H7 (cell line): ENCODE measurements at places on chromosomes 2 and 18.

DNA sequence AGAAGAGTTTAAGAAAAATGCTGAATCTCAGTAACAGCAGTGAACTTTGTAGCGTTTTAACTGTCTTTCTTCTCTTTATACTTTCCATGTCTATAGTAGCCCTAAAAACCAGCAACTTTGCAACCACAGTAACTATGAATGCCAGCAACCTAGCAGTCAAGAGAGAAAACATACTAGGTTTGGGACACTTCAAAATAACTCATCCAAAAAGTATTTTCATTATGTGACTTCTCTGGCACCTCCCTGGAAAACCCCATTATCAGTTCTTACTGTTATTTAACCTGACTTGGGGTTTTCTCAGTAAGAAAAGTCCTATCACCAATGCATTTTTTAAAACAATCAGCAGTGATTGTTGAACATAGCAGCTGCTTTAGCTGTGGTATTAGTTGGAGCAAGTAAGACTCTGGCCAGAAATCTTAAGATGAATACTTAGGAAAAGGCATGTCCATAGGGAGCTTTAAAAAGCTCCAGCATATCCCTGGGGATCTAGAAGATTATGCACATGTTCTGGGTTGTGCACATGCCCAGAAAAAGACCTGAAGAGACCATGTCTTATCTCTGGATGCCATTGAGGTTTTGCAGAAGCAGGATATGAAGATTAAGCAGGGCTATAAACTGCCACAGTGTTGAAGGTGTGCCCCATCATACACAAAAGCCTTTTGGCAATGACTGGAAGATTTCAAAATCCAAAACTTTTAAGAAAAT, 411.3 kb downstream of the CMPK2 start:
- no peak for DNase-seq

GRCh38 chr2:168730344-168730743, 72.1 kb upstream of the NOSTRIN start:
- peak; percentile 6 for DNase-seq

GRCh38 chr2:43412114-43412753, 183.6 kb downstream of the THADA start:
- no peak for DNase-seq

GRCh38 chr2:150585221-150585971, 97.9 kb upstream of the RND3 start:
- DNase-seq = no peak

GRCh38 chr18:45658756-45659155, 43.5 kb downstream of the SLC14A2 start:
- DNase-seq = no peak

DNA sequence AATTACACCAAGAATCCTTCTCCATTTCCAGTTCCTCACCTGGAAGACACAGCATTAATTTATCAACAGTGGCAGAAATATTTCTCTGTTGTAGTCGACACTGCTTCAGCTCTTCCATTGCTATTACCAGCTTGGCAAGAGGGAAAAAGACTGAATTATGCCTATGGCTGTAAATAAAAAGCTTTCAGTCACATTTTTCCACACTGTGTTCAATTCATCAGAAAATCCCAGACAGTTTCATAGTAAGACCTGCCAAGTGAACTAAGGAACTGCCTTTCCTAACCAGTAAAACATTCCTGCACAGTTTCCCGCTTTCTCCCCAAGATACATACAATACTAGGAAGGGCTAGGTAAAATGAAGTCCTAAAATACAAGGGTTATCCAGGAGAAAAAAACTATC, 94.7 kb downstream of the EXOC6B start:
- no peak for DNase-seq

- no peak for DNase-seq
Observed at GRCh38 chr2:9799011-9799596, 44.2 kb upstream of the TAF1B start.

GRCh38 chr2:128421286-128421685, 102.6 kb upstream of the HS6ST1 start:
- peak; percentile 21 for DNase-seq
